ENCODE measurements at places on chromosomes 12 and 14.

DNA sequence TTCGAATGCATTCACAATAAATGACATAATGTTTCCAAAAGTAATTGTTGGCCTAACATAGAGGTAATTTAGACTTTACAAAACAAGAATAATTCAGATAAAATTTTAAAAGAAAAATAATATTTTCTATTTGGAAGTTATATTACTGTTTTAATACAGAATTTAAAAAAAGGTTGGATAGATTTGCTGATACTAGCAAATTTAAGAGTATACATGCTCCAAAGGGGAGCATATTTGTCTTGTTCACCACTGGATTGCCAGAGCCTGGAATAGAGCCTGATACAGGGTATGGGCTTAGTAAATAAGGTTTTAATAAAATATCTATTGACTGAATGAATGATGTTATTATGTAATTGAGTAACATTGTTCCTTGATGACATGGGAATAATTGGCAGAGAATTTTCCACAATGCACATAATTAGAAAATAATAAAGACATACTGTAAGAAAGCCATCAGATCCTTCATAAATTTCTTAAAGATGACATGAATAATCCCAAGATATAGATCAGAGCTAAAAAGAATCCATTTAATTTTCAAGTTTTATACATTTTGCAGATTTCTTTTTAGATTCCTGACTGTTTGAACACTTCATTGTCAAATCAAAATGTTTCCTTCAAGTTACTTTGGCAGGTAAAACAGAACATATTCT lies 305.3 kb downstream of the SLC6A15 start:
- no peak overlapping the region for H3K27ac ChIP-seq
- H3K27me3 ChIP-seq: no peaks in the 10 kb centered on the region

DNA sequence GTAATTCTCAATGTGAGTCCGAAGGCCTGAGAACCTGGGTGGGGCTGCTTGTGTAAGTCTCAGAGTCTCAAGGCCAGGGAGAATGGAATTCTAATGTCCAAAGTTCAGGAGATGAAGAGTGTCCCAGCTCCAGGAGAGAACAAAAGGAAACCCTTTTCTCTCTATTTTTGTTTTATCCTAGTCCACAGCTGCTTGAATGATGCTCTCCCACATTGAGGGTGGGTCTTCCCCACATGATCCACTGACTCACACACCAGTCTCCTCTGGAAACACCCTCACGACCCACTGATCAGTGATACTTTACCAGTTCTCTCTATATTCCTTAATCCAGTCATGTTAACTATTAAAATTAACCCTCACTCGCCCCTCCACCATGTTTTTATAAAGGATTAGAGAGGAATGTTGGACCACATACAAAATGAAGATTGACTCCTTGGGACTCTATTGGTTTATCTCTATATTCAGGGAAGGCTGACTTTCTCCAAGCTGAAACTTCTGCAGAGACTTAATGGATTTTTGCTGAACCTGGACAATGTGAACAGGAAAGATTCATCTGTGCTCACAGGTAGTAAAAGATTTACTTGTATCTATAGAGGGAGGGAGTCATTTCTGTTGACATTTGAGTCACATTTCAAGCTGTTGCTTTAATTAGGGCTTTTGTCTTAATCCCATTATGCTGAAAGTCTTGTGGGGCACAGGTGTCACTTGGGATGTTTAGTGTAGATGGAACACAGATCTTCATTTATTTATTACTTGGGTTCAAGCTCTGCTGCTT lies 1061.0 kb upstream of the TMEM132C start:
- no peak overlapping the region for H3K27ac ChIP-seq
- no peak overlapping the region for H3K4me3 ChIP-seq
- no peaks in the 10 kb centered on the region for H3K4me1 ChIP-seq
- H3K27me3 ChIP-seq: no peaks in the 10 kb centered on the region

DNA sequence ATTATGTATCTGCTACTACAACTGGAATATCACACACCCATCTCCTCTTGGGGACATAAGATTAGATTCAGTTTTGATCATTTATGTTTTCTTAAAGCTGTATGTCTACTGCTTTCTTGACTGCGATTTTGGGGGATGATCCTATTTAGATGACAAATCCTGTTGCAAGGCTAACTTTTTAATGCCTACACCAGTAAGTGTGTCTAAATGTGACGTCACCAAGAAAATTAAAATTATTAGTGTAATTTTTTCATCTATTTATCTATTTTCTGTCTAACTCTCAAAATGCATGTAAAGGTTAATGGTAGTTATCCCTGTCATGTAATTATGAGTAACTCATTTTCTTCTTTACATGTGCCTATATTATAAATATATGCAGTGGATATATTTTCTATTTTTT lies 170.9 kb upstream of the PPFIA2 start:
- H3K36me3 ChIP-seq: no peaks in the 10 kb centered on the region
- no peaks in the 10 kb centered on the region for H3K27me3 ChIP-seq
- DNase-seq: no peak
- H3K27ac ChIP-seq: no peak overlapping the region

DNA sequence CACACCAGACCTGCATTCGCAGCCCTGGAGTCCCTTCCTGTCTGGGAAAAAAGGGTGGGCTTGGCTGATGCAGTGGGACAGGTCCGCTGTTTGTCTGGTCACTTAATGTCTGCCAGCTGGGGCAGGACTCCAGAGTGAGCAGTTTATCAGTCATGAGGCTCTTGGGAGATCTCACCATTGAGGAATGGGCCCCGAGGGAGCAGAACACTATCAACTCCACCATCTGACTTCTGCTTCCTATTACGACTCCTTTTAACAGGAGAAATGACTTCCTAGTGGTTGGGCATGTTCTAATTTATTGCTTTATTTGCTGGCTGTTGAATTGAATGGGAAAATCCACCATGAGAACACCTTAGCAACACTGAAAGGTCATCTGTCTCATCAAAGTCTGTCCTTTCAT lies 182.5 kb upstream of the RASSF8 start:
- H3K36me3 ChIP-seq: no peaks in the 10 kb centered on the region
- H3K4me3 ChIP-seq: no peak overlapping the region
- H3K27ac ChIP-seq: no peak overlapping the region
- H3K27me3 ChIP-seq: no peaks in the 10 kb centered on the region
- no peaks in the 10 kb centered on the region for H3K4me1 ChIP-seq
- DNase-seq: no peak

GRCh38 chr12:28974166-28974565 lies 174.9 kb upstream of the FAR2 start:
- no peaks in the 10 kb centered on the region for H3K27me3 ChIP-seq
- H3K36me3 ChIP-seq: no peaks in the 10 kb centered on the region
- H3K27ac ChIP-seq: no peak overlapping the region
- DNase-seq: no peak
- no peaks in the 10 kb centered on the region for H3K4me1 ChIP-seq
- no peak overlapping the region for H3K4me3 ChIP-seq

DNA sequence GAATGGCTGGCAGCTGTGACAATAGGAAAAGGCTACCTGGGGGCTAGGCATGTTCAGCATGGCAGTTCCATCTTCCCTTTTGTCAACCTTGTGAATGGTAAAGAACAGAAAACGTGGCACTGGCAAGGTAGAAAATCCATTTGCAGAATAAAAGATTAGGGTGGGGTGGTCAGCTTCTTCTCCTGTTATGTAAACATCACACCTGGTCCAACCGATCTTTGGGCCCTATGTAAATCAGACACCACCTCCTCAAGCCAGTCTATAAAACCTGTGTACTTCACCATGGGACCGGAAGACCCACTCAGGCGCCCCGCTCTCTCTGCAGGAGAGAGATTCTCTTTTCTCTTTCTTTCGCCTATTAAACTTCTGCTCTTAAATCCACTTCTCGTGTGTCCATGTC lies 19.6 kb upstream of the TMEM30B start:
- DNase-seq: no peak
- no peak overlapping the region for H3K27ac ChIP-seq
- no peak overlapping the region for H3K4me3 ChIP-seq
- H3K4me1 ChIP-seq: no peaks in the 10 kb centered on the region
- no peaks in the 10 kb centered on the region for H3K36me3 ChIP-seq

DNA sequence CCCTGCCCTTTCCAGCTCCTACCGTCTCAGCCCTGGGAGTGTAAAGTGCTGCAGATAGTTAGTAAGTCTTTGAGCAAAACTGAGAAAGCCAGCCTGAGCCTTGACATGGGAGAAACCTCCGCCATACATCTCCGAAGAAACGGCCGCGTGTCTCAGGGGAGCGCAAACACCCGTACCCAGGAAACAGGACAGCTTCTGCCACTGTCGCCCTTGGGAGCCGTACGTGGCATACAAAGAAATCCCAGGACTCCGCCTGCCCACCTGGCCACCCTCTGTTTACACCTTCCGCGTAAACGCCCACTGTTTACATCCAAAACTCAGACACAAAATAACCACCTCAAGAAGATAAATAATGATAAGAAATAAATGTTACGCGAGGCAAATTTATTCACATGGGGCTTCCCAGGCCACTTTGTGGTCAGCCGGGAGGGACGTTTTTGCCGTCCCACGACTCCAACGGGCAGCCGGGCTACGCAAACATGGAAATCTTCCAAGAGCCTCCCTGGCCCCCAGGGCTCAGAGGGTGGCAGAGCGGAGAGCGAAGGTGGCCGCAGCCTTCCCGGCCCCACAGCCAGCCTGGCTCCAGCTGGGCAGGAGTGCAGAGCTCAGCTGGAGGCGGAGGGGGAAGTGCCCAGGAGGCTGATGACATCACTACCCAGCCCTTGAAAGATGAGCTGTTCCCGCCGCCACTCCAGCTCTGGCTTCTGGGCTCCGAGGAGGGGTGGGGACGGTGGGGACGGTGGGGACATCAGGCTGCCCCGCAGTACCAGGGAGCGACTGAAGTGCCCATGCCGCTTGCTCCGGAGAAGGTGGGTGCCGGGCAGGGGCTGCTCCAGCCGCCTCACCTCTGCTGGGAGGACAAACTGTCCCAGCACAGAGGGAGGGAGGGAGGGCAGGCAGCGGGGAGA lies at the start of gene BDKRB2:
TSS of gene BDKRB2 (plus strand) at position 689 of the 908 bp plus-strand sequence. CDS start 32,269 bp downstream, outside the sequence.
- H3K4me1 ChIP-seq: peaks cover 6% of the 10 kb centered on the region
- peaks cover 5% of the 10 kb centered on the region for H3K27me3 ChIP-seq
- no peaks in the 10 kb centered on the region for H3K36me3 ChIP-seq
- no peak within 1 kb of the TSS for H3K27ac ChIP-seq
- no peak for DNase-seq

- no peak overlapping the region for H3K27ac ChIP-seq
- no peaks in the 10 kb centered on the region for H3K36me3 ChIP-seq
- no peak overlapping the region for H3K4me3 ChIP-seq
- no peak for DNase-seq
- peaks cover 5% of the 10 kb centered on the region for H3K4me1 ChIP-seq
Measured at GRCh38 chr12:32901553-32901952, 5.0 kb upstream of the PKP2 start.

DNA sequence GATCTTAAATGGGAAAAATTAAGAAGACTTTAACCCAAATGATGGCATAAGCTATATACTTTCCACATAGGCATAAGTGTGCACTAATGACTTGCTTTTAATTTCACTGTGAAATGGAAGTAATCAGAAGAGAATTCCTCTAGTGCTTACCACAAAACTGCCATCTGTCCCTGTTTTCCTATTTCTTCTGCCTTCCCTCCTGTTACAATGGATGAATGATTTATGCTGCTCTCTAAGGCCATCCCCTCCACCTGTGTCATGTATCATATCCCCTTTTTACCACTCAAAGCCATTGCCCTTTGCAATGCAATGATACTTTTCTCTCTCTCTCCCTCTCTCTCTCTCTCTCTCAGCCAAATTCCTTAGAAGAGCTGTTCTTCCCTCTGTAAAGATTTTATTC lies 109.1 kb downstream of the C12orf50 start:
- H3K27me3 ChIP-seq: no peaks in the 10 kb centered on the region
- H3K4me3 ChIP-seq: no peak overlapping the region
- no peak for DNase-seq
- H3K36me3 ChIP-seq: no peaks in the 10 kb centered on the region
- H3K4me1 ChIP-seq: no peaks in the 10 kb centered on the region

GRCh38 chr14:36485773-36486172 lies 34.3 kb downstream of the NKX2-1 start:
- DNase-seq: no peak
- peaks cover 5% of the 10 kb centered on the region for H3K27me3 ChIP-seq
- H3K27ac ChIP-seq: no peak overlapping the region
- no peaks in the 10 kb centered on the region for H3K4me1 ChIP-seq
- H3K4me3 ChIP-seq: no peak overlapping the region
- H3K36me3 ChIP-seq: no peaks in the 10 kb centered on the region

DNA sequence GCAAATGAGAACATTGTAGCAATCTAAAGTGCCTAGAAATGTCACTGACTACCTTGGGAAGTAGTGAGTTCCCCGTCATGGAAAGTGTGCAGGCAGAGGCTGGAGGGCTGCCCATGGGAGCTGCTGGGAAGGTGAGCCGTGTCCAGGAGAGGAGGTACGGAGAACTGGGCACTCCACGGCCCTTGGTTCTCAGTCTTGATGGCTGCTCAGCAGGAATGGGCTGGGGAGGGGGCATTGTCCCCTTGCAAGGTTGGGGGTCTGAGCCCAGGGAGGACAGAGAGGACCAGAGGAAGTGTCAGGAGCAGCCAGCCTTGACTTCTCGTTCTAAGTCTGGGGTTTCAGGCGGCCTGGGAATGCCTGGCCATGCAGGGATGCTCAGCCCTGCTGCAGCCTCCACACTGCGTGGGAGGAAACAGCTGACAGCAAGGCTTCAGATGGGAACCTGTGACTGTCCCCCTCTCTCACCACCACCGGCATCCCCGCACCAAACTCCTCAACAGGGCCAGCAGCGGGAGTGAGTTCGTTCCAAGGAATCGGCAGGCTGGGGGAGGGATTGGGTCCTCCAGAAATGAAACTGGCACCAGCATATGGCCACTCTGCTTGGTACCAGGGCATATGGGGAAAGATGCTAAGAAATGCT lies 140.2 kb downstream of the BCL11B start:
- H3K27me3 ChIP-seq: peaks cover 19% of the 10 kb centered on the region
- H3K4me3 ChIP-seq: no peak overlapping the region
- no peaks in the 10 kb centered on the region for H3K36me3 ChIP-seq
- no peaks in the 10 kb centered on the region for H3K4me1 ChIP-seq

DNA sequence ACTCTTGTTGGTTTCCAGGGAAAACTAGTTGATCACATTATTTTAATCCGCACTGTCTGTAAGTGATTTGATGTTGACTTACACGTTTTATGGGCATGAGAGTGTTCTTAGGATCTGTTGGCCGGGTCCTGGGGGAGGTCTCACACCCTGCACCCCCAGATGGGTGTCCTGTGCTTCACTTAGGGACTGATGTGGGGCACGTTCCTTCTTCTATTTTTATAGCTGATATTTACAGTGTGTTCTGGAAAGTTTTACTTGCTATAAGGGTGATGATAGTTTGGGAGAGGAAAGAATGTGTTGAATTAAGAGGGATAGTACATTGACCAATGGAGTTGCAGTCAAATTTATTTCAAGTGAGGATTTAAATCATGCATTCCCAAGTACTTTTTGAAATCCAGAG lies 96.5 kb upstream of the DYNC1H1 start:
- peaks cover under 1% of the 10 kb centered on the region for H3K4me1 ChIP-seq
- H3K36me3 ChIP-seq: peaks cover 14% of the 10 kb centered on the region
- H3K27me3 ChIP-seq: no peaks in the 10 kb centered on the region
- no peak overlapping the region for H3K4me3 ChIP-seq

DNA sequence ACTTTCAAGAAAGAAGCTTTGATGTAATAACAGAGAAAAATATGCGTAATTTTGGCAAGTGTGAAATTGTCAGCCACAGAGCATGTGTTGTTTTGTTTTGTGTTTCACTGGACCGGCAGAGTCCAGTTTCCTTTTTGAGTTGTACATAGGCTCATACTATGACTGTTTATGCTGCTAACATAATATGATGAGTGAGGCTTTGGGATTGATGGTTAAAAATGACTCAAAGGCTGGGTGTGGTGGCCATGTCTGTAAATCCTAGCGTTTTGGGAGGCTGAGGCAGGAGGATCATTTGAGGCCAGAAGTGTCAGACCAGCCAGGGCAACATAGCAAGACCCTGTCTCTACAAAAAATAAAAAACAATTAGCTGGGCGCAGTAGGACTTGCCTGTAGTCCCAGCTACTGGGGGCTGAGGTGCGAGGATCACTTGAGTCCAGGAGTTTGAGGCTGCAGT lies 487.9 kb downstream of the PCNX1 start:
- no peak for DNase-seq
- H3K36me3 ChIP-seq: no peaks in the 10 kb centered on the region
- no peak overlapping the region for H3K4me3 ChIP-seq
- no peak overlapping the region for H3K27ac ChIP-seq
- H3K4me1 ChIP-seq: no peaks in the 10 kb centered on the region
- no peaks in the 10 kb centered on the region for H3K27me3 ChIP-seq

All from K562 (cell line).